ENCODE measurements at places on chromosomes 12 and 14. TPM values are rescaled to one million over a fixed set of nuclear protein-coding genes. Genes with fewer than 3 reads are reported as not detected.
A peak's percentile ranks its signal among the peaks of the same experiment; 100 is the strongest.

DNA sequence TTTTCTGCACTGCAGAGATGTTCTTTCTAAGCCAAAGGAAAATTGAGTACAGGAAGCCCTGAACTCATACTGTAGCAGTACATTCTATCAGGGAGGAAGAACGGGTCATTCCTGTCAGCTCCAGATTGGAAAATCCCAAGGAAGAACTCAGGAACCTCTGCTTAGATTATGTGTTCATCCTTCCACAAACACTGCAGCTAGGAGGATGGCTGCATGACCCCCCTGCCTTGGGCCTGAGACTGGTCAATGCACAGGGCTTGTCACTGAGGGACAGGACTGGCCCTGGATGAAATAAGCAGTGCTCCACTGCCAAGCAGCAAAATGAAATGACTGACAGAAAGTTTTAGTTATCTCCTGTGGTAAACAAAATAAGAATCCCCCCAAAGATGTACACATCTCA lies 1406.8 kb upstream of the TMEM132C start:
- DNase-seq: no peak

GRCh38 chr14:53956427-53957201 lies at the start of gene BMP4:
BMP4 (minus strand) TSS chr14:53956825; CDS start chr14:53952222, 4,603 bp downstream.
- DNase-seq: peak; percentile 82

DNA sequence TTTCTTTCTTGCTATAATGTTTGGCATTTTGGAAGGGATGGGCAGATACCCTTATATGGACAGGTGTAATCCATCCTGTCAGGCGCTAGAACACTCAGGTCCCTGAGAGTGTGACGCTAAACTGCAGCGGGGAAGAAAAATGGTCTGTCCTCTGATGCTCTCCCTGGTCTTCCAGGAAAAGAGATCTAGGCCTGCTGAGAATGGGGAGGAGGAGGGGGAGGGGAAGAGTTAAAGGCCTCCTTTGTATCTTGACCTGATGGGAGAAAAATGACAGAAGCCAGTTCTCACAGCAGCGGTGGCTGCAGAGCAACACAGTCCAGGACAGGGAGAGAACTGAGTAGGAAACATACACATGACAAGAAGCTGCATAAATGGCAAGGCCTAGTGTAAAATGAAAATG lies 61.1 kb downstream of the RPS6KA5 start:
- DNase-seq: no peak

GRCh38 chr12:52164624-52165023 lies 27.2 kb downstream of the KRT80 start:
- peak; percentile 43 for DNase-seq

DNA sequence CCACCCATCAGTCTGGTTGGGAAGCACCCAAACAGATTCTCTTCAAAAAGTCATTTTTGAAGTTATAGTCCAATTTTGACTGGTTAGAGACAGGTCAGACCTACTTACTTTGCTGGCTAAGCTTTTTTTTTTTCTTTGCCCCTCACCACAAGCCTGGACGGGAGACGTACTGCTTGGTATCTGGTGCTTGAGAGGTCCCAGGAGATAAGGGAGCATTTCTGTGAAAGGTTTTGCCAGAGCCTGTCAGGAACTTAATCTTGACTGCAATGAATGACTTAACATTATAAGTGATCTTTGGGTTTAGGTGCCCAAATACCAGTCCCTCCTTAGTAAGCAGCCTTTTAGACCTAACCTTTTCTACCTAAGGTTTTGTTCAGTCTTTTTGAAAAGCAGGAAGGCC lies 6.3 kb downstream of the MTHFD1 start:
- no peak for DNase-seq

DNA sequence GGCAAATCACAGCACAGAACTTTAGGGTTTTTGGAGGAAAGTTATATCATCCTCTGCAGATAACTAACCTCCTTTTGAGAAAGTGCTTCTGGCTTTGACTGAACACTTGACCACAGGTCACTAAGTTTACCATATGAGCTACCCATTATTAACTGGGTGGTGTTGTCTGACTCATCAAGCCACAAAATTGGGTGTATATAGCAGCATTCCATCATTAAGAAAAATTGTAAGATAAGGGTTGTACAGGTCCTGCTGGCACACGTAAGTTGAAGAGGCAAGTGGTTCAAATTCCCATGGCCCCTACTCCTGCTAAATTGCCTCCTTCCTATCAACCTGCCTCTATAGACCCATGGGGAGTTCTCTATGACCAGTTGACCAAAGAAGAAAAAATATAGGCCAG lies 39.5 kb downstream of the L2HGDH start:
- DNase-seq: no peak

DNA sequence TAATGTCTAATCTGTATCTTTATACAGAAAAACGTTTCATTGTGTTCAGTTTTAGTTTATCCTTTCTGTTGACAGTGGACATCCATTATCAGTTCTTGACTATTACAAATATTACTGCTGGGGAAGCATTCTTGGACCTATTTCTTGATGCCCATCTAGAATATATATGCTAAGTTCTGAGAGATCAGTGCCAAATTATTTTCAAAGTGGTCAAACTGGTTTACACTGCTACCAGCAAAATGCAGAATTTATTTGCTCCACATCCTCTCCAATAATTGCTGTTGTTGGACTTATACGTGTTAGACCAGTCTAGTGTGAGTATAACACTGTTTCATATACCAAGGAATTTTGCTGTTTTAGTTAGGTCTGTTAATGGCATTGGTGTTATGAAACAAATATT lies 85.5 kb upstream of the TRAF3 start:
- no peak for DNase-seq

DNA sequence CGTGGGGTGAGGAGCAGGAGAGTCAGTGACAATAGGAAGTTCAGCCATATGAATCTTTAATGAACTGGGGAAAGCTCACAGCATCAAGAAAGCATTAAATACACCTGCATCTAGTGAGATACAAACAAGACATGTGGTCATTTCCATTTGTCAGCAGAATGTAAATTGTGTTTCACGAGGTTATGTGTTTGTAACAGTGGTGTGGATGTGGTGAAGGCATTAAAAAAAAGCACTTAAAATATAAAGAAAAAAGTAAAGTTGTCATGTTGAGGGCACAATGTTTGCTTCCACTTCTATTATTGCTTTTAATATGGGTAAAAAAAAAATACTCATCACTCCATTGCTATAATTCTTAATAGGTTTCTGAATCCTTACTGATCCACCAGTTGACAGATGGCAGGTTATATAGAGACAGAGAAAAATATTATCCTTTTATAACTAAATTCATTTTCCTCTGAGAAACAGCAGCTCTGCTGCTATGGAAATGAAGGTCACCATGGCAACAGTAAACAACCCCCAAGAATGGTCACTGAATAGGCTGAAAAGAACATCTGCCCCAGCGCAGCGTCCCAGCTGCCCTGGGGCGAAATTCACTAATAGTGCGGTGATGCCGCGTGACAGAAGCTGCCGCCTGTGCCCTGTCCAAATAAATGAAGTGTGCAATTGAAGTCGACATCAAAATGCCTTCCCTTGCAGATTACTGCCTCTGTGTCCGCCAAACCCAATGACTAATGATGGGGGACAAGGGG lies 226.1 kb downstream of the FOXN3 start:
- no peak for DNase-seq

Gene UNC79
- under 0.01 TPM for polyA plus RNA-seq

Gene CDK2
- polyA plus RNA-seq: 52.6 TPM

Gene SMCO2
- 0.35 TPM for polyA plus RNA-seq

Gene PITPNM2
- 5.3 TPM for polyA plus RNA-seq

Measured in HepG2 (cell line).